AG08396 (cell line): ENCODE measurements at places on chromosomes 4 and X.

- no peak for DNase-seq
Observed at GRCh38 chr4:147862043-147862692, 130.3 kb downstream of the ARHGAP10 start.

DNA sequence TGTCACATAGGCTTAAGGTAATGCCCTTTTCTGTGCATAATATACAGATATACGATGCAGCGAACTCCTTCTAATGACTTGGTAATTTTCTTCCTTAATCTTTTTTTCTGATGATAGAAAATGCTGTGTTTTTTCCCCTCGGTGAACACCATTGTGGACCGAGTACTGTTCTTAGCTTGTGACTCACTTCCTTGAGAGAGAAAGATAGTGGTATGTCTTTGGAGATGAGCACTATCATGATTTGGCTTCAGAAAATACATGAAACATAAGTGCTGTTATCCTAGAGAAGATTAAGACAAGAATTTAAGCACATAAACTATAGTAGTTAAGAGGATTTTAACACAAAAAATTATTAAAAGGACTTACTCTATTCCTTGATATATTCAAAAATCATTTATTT is 63.9 kb downstream of the RS1 start:
- no peak for DNase-seq

GRCh38 chr4:91989914-91990313 is 313.9 kb upstream of the GRID2 start:
- no peak for DNase-seq

GRCh38 chrX:37349221-37350033 is at the start of gene PRRG1:
Gene PRRG1 (plus strand): TSS chrX:37349364. CDS start chrX:37406250, 56,886 bp downstream.
- DNase-seq, result peak; percentile 82

GRCh38 chrX:121161501-121161933 is 114.1 kb downstream of the GLUD2 start:
- no peak for DNase-seq

- no peak for DNase-seq
Observed at GRCh38 chrX:106672527-106672926, 54.0 kb upstream of the RNF128 start.

GRCh38 chr4:17286752-17287460 is 225.0 kb downstream of the QDPR start:
- no peak for DNase-seq

DNA sequence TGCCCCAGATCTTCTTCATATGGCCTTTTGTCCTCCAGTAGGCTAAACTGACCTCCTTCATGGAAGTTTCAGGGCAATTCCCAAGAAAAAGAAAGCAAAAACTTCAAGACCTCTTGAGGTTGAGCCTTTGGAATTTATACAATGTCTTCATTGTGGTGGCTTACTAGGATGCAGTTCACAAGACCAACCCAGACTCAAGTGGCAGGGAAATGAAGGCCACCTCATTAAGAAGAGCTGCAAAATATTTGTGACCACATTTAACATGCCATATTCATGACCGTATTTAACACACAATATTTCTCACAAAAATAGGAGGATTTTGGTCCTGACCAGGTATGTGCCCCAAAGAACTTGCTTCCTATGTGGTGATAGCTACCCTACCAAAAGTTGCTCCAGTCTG is 605.5 kb upstream of the PITX2 start:
- peak; percentile 3 for DNase-seq

DNA sequence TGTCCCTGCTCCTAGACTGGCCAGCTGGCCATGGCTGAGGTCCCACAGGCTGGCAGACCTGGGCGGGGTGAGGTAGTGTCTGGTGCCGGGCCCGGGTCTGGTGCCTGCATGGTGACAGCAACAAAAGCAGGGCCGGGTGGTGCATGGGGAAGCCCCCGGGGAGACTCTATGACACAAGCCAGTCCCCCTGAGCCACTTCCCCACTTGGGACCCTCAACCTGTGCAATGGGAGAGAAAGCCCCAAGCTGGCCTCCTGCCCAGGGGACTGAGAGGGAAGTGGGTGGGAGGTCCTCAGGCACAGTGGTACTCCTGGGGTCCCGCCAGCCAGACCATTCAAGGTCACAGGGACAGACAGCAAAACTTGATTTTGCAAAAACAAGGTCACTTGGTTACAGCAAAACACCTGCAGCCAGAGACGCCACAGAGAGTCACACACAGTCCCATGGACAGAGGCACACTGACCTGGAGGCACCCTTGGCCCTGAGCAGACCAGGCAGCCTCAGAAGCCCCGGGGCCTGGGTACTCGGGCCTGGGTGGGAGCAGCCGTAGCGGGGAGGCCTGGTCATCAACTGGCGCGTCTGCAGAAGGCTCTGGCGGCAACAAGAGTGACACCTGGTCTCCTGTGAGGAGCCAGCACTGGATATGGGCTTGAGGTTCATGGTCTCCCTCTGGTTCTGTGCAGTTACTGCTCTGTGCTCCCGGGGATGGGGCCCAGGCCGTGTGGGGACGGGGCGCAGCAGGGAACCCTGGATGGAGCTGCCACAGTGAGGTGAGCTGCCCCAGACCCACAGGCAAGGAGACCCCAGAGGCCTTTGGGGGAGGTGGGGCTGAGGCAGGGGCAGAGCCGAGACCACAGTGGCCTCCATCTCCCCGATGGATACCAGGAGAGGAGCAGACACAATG is 60.6 kb downstream of the HTRA3 start:
- no peak for DNase-seq

DNA sequence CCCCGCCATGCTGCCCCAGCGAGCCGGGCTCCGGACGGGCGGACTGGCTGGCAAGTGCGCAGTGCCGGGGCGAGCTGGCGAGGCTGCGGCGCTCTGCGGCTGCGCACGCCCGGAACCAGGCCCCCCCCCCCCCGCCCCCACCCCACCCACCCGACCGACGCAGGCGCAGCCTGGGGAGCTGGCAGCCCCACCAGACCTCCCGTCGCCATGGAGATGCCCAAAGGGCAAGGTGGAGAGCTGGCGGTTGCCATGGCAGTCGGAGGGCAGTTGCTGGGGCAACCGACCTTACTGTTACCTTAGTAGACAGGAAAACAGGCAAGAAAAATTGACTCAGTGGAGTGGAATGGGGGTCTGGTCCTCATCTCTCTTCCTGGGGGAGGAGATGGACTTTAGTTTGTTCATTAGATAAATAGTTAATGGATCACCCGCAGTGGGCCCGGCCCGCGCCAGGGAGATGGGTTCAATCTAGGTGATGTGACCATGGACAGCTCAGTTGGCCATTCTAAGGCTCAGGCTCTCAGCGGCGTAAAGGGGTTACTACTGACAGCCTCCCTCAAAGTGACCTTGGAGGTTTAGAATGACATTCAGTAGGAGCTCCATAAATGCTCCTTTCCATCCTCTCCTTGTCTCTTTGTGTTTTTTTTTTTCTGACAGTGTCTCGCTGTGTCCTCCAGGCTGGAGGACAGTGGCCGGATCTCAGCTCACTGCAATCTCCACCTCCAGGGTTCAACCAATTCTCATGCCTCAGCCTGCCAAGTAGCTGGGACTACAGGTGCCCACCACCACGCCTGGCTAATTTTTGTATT is at the start of gene PCSK1N:
PCSK1N (minus strand) TSS at position 87 of the 806 bp plus-strand sequence; CDS start at position 9, 78 bp downstream.
- DNase-seq, result no peak

DNA sequence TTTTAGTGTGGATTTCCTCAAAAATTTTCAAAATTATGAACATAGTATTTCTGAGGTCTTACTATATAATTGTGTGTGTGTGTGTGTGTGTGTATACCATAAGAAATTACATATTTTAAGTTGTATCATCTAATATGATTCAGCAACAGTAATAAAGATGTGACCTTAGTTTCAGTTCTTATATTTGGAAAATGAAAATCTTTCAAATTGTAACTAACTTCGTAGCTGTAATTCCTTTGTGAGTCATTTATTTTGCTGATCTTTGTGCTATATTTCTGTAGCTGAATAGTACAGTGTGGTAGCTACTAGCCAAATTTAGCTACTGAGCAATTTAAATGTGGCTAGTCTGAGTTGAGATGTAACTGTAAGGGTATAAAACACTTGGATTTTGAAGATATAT is 116.4 kb downstream of the RAP1GDS1 start:
- peak; percentile 14 for DNase-seq

GRCh38 chr4:42293967-42294813 is 103.1 kb upstream of the SHISA3 start:
- DNase-seq, result no peak

DNA sequence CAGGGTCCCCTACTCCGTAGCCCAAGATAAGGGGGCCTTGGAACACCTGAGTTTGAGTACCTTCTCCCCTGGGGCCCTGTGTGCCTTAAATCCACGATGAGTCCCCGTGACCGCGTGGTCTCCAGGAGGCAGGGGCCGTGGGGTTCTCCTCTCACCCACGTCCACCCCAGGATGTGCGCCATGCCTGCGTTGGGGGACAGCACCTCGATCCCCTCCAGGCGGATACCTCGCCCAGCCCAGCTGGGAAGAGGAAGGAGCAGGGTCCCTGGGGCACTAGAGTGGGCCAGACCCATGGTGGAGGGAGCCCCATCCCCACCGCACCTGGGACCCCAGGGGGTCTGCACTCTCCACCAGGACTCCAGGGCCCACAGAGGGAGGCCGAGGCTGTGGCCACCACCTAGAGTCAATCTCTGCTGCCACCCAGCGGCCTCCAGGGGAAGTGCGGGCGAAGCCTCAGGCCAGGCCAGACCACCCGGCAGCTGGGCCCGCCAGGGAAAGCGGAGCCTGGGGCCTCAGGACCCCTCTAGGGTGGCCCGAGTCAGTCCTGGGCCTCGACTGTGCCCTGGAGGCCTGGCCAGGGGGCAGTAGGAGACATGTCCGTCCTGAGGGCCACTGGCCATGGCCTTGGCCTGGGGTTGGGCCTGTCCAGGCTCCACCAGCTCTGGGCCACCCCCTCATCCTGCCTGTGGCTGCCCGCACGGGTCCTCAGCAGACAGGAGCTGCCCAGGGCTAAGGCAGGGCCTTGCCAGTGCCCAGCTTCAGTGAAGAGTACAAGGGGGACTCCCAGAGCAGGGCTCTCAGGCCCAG is 55.0 kb downstream of the FAM53A start:
- DNase-seq, result peak; percentile 91

- DNase-seq, result no peak
Observed at GRCh38 chrX:119686087-119686691, 6.8 kb downstream of the SEPTIN6 start.

DNA sequence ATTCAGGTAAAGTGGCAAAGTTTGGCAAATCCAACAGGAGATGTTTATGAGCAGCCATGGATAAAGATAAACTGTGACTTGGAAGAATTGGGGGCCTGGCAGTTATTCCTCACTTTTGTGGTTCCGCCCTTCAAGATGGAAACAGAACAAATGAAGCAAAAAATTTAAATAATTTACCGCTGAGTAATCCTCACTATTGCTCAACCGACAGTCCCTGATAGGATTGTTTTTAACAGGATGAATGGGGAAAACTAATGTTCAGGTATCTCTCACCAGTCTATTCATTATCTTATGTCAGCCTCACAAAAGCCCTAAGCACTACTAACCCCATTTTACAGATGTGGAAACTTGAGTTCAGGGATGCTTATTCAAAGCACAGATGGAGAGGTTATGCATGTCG is 90.8 kb downstream of the FNIP2 start:
- DNase-seq, result no peak

- DNase-seq, result no peak
Observed at GRCh38 chrX:69136546-69137331, 28.5 kb downstream of the PJA1 start.

DNA sequence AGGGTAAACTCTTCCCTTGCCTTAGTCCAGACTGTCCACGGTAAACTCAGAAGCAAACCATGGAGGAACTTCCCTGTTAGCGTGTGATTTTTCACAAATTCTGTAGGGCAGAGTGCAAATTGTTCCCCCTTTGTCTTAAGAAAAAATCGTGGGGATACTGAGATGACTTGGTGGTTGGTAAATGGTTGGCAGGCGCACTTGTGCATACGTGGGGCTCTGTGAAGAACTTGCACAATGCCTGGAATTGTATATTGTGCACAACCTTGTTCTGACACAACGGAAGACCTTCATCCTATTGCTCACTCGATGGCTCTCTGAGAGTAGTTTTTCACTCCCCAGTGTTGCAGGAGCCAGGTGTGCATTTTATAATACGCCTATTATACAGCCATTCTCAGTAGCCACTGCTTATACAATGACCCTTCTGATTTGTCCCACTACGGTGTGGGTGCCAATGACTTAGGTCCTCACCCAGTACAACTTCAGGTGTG is 150.0 kb downstream of the SPRY1 start:
- no peak for DNase-seq

- DNase-seq, result no peak
Observed at GRCh38 chr4:26873391-26874026, 12.9 kb downstream of the STIM2 start.

DNA sequence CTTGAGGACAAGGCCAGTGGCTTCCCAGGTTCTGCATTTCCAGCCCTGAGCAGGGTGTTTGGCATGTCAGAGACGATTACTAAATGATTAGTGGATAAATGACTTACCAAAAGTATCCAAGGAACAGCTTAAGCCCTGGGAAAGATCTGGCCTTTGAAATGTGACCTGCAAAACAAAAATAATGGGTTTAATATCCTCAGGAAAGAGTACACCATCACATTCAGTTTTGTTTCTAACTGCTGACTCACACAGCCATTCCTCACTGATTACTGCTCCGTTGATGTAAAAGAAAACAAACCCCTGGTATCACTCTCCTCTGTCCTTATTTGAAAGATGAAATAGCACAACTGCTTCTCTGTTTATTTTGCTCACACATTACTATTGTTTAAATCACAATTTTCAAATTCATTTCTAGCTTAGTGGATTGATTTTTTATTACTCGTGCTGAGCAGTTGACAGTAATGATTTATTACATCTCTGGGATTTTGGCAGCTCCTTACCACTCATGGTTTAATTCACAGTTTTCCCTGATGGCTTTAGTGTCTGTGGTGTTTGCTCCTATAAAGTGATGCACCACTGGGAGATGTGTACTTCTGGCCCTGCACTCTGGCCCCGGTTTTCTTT is 117.0 kb downstream of the CBLL2 start:
- DNase-seq, result peak; percentile 26

DNA sequence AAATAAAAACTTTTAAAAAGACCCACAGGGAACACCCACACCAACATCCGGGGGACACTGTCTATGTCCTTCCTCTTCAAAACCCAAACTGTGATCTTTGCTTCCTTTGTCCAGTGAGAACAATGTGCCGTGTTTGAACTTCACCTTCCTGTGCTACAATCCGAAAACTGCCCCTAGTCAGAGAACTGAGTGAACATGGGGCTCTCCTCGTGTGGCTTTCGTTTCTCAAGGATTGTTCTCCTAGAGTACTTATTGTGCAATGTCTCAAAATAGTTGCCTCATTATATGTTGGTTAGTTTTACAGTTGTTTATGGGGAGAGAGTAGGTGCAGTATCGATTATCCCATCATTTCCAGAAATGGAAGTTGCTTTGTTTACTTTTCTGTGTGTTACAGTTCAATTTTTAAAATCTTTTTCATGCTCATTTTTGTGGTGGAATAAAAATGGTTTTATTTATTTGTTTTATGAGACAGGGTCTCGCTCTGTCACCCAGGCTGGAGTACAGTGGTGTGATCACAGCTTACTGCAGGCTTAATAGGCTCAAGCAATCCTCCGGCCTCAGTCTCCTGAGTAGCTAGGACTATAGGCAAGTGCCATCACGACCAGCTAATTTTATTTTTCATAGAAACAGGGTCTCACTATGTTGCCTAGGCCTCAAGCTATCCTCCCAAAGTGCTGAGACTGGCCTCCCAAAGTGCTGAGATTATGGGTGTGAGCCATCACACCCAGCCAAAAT is 29.9 kb downstream of the RBMX start:
- DNase-seq, result no peak
